ENCODE measurements at places on chromosomes 1 and 21. TPM values are rescaled to one million over a fixed set of nuclear protein-coding genes. Genes with fewer than 3 reads are reported as not detected.

Gene GPR25
- under 0.01 TPM for total RNA-seq

GRCh38 chr1:202010180-202011015 lies at the start of gene ELF3:
TSS of gene ELF3 (plus strand) at chr1:202010587. CDS start at chr1:202011137, 550 bp downstream.
- DNase-seq, result no peak

Gene HES3
- total RNA-seq, result not detected

GRCh38 chr1:39819091-39819812 lies 30.6 kb upstream of the BMP8B start:
- no peak for DNase-seq

- peak; percentile 12 for DNase-seq
Observed at GRCh38 chr1:25906644-25907300, 553 bp upstream of the STMN1 start.

GRCh38 chr1:73901738-73902137 lies 296.2 kb downstream of the LRRIQ3 start:
- DNase-seq, result no peak

DNA sequence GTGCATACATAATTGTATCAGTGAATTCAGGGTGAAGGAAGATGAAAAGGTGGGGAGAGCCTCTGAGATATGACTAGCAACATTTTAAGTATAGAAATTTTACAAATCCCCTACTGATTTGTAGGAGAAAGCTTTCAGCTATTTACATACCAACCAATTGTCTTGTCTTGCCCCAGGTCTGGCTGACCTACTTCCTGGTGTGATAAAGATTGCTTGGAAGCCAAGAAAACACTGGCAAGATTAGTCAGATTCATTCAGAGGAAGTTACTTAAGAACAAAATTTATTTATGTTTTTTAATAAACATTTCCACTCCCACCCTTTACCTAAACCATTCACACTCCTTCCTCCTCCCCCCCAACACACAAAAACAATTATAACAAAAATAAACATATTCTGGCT lies 17.5 kb downstream of the PTGS2 start:
- DNase-seq, result no peak

GRCh38 chr21:8998946-8999681 lies 1522.3 kb upstream of the TPTE start:
- no peak for DNase-seq

GRCh38 chr21:26597031-26597430 lies 23.9 kb upstream of the CYYR1 start:
- no peak for DNase-seq

Gene AGT
- total RNA-seq, result not detected

- no peak for DNase-seq
Observed at GRCh38 chr21:38837806-38838461, 32.2 kb downstream of the ETS2 start.

DNA sequence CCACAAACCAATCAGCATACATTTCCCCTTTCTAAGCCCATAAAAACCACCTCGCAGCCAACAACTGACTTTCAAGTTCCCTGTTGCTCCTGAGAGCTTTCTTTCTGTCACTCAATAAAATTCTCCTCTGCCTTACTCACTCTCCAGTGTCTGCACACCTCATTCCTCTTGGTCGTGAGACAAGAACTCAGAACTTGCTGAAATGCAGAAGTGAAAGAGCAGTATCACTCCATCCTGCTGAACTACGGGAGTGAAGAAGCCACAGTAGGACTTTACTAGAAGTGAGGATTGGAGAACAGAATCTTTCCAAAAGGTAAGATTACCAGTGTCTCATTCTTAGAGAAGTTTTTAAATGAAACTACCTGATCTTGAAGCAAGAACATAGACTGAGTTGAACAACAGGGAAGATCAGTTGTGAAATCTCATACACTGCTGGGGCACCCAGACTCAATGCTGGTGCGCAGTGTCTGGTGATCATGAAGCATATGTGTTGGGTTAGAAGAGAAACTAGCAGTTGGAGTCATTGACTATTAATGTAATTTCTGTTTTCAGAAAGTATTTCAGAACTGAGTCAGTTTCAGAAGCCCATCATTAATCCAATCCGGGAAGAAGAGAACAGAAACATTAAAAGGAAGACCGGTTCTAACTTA lies 726.9 kb upstream of the TMPRSS15 start:
- DNase-seq, result no peak

- DNase-seq, result no peak
Observed at GRCh38 chr1:40045182-40045581, 4.7 kb downstream of the CAP1 start.

Gene GIPC2
- 0.54 TPM for total RNA-seq

DNA sequence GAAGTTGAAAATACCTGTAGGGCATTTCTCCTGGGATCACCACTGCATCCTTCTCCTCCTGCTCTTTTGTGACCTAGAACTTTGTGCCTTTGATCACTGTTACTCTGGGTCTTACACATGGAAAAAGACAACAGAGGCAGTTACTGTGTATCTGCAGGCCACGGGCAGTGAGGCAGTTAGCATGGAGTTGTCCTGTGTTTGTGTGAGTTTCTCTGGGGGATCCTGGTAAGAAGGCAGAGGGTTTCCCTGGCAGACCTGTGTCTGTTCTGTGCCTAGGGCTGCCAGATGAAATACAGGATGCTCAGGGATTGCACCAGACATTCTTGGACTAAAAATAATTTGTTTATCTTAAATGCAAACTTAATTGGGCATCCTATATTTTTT lies 44.4 kb upstream of the SCCPDH start:
- DNase-seq, result no peak

DNA sequence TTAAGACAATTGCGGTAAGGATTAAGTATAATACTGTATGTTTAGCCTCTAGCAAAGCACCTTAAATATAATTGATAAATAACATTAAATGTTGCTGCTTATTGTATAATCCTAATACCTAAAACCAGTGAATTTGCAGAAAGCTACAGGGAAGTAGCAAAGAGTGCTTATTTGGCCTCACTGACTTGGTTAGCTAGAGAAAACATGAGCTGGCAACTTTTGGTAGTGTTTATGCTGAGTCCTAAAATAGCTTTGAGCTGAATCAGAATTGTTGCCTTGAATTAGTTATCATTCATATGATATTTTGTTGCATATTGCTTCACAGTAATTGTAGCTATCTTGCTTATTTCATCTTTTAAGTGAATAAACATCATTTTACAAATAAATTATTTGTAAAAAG lies 3.5 kb downstream of the TRIM67 start:
- DNase-seq, result no peak

DNA sequence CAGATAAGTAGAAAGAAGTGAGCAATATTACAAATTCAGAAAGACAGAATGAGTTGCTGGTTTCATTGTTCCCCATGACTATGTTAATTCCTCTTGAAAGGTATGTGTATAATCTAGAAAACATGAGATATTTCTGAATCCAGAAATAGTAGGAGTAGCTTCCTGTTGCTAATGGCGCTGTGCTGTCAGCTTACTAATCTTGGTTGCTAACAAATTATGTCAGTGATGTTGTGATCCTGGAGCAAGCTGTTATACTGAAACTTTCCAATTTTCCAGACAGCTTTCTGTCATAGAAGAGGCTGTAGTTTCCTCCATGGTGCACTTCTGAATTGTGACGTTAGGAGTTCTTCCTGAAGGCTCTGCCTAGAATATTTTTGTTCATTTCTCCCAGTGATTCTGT lies 372.3 kb downstream of the USP25 start:
- DNase-seq, result no peak

DNA sequence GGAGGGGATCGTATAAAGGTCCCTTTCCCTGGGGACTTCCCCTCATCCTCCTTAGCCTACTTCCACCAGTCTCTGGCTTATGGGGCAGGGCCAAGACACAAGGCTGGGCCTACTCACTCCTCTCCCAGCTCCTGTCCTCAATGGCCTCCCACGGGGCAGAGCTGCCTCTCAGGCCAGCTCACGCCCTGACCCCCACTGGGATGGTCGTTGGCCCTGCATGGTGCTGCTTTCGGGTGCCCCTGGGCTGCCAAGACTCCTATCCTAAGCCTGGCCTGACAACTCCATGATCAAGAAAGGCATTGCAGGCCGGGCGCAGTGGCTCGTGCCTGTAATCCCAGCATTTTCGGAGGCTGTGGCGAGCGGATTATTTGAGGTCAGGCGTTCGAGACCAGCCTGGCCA lies 6.2 kb downstream of the CPLANE2 start:
- DNase-seq, result no peak

DNA sequence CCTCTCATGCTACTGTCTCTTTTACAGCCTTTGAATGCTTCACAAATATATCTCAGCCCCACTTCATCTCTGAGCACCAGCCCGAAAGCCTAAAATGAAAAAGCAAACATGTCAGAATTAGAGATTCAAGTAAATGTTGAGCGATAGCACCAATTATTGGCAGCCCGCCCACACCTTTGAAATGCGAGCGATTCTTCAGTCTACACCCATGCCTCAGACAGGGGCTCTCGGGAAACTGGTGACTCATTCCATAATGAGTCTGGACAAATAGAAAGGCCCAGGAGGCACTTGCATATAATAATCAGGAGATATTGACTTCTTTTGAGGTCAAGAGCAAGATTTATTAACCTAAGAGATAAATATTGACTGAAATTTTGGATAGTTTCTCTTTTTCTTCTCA lies 487.3 kb upstream of the PTBP2 start:
- no peak for DNase-seq
